NCI-H1092 (cell line): ENCODE measurements at places on chromosomes 13 and 19.

DNA sequence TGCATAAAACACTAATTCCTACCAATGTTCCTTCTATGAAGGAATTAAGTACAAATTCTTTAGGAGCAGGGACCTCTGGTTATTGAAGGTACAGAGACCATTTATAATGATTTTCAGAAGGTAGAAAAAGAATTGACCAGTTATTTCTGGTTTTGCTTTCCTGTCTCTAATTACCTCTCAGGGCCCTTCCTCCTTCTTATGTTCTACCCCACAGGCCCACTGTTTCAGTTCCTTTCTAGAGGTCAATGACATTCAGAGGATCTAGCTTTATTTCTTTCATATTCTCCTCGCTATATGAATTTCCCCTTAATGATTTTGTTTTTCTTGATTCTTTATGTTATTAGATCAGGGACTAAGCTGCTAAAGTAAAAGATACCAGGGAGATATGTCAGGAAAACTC, 345.0 kb upstream of the SPRY2 start:
- no peak for DNase-seq

DNA sequence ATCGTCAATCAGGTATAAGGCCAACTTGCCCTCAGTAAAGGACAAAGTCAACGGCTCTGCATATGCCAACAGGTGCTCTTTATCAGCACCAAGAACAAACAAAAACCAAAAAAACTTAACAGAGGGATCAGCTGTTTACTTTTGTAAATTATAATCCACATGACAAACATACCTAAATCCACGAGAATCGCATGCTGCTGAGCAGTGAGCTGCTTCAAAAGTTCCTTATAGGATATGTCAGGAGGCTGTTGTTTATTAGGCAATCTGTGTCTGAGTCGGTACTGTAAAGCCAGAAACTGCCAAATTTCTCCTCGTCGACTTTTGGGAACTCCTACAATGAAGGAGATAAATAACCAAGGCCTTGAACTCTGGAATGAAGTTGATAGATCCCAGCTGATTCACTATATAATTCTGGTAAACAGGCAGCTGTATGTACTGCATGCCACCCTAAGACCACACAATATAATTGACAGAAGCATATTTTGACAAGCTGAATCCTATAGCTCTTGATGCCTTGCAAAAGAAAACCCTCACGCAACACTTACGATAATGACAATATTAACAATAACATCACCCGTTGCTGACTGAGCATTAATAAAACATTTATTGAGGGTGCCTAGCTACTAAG, 179.8 kb downstream of the TBC1D4 start:
- no peak for DNase-seq

DNA sequence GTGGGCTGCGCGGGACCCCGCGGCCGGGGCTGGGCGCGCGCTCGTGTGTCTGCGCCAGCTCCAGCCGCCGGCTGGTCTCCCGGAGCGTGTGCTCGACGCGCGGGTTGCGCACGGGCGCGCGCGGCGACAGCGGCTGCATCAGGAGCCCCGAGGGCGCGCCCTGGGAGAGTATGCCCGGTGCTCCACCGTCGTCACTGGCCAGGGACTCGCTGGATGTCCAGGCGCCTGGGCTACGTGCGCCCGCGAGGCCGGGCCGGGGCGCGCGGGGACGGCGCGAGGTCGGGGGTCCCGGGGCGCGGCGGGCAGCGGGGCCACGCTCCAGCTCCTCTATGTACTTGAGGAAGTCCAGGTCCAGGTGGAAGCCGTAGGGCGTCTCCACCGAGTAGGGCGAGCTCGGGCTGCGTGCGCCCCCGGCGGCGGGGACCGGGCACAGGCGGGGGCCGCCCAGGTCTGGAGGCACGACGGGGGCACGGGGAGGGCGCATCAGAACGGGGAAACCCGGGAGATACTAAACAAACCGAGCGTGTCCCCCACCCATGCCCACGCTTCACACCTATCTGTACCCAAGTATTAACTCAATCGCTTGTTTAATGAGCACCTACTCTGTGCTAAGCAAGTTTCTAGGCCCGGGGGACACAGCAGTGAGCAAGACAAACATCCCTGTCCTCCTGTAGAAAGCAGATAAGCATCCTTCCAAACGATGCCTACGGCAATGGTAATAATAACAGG, 7.6 kb downstream of the KANK3 start:
- DNase-seq: no peak

DNA sequence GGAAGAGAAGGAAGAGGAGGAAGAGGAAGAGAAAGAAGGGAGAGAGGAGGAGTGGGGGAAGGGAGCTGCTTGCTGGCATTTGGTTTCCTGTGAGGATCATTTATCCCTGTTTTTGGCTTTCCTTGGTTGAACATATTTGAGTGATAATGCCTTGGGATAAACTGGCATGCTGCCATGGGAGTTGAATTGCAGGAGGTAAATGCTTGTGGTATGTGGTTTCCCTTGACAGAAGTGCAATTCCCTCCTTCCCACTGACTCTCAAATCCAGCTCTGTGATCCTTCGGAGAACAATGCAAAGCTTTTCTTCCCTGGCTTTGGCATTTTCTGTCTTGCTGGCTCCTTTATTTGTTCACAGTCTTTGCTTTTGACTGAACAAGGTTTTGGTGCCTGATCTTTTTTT, 27.2 kb upstream of the CBY2 start:
- no peak for DNase-seq

GRCh38 chr13:33479105-33479504, 193.6 kb upstream of the STARD13 start:
- no peak for DNase-seq

- peak; percentile 79 for DNase-seq
Measured at GRCh38 chr13:97224544-97225300, 2.6 kb downstream of the MBNL2 start.

DNA sequence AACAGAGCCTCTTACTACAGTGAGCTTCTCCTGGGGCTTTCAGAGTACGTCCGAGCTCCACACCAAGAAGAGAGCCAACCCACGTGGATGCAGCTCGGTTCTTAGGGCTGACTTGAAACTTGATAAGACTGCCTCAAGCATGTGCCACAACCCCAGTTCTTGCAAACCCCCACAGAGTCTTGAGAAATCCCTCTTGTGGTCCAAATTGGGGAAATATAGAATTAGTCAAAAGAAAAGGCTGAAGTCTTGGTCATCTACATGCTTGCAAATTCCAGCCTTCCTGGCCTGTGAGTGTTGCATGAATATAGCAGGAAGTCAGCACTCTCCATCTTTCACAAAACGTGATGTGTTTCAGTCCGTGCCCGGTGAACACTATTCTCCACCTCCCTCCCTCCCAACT, 95.2 kb downstream of the GGACT start:
- DNase-seq: no peak

GRCh38 chr13:37302686-37303085, 197.2 kb upstream of the CSNK1A1L start:
- DNase-seq: no peak

GRCh38 chr13:70987043-70987442, 878.8 kb upstream of the KLHL1 start:
- no peak for DNase-seq

DNA sequence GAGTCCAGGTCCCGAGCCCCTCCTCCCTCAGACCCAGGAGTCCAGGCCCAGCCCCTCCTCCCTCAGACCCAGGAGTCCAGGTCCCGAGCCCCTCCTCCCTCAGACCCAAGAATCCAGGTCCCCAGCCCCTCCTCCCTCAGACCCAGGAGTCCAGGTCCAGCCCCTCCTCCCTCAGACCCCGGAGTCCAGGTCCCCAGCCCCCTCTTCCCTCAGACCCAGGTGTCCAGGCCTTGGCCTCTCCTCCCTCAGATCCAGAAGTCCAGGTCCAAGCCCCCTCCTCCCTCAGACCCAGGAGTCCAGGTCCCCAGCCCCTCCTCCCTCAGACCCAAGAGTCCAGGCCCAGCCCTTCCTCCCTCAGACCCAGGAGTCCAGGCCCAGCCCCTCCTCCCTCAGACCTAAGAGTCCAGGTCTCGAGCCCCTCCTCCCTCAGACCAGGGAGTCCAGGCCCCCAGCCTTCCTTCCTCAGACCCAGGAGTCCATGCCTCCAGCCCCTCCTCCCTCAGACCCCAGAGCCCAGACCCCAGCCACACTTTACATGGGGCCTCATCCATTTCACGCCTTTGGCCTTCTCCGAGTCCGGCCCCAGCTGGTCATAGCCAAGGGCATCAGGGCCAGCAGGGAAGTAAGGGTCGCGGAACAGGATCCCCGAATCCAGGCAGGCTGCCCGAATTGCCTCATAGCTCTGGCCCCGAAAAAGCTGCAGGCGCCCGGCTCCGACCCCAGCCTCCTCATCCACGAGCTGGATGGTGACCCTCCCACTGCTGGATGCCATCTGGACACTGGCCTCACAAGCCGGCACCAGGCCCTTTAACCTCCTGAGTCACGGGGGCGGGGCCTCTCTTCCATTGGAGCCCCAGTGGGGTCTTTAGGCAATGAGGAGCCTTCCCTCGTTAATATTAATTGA, 628 bp downstream of the CAPN12 start:
- DNase-seq: no peak

DNA sequence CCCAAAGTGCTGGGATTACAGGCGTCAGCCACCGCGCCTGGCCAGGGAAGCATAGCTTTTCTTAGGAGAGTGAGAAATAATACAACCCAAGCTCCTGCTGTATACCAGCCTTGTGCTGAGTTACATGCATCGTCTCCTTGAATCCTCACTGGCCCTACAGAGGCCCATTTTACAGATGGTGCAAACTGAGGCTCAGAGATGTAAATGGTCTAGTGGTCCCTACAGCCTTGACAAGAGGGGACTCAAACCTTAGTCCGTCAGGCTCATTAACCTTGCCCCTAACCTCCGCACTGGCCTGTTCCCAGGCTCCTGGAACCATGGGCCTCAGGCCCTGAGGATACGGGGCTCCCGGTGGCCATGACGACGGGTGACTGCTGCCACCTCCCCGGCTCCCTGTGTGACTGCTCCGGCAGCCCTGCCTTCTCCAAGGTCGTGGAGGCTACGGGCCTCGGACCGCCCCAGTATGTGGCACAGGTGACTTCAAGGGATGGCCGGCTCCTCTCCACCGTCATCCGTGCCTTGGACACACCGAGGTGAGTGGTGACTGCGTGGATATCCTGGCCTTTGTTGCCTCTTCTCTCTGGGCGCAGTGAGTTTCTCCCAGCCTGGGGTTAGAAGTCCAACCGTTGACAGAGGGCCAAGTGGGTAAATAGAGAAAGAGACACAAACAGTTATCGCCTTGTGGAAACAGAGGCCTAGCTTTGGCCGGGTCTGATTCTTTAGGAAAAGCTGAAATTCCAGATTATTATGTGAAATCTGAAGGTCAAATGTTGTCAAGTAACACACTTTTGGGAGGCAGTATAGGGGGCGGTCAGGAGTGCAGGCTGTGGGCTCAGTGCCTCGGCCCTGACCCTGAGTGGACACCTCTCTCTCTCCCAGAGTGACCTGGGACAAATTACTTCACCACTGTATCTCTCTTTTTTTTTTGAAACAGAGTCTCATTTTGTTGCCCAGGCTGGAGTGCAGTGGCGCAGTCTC, 8.7 kb downstream of the MARCHF2 start:
- DNase-seq: no peak

DNA sequence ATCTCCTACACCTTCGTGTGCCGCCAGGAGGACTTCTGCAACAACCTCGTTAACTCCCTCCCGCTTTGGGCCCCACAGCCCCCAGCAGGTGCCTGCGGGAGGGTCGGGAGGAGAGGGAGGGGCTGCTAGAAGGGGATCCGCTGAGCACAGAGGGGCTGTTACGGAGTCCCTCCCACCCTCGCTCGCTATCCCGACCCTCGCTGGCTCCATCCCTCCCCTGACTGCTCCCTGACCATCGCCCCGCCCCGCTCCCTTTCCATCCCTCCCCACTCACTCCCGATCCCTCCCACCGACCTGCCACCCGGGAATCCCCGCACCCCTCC, 780 bp downstream of the CD177 start:
- no peak for DNase-seq

- peak; percentile 40 for DNase-seq
Measured at GRCh38 chr13:73835138-73835721, 299.0 kb downstream of the KLF12 start.

DNA sequence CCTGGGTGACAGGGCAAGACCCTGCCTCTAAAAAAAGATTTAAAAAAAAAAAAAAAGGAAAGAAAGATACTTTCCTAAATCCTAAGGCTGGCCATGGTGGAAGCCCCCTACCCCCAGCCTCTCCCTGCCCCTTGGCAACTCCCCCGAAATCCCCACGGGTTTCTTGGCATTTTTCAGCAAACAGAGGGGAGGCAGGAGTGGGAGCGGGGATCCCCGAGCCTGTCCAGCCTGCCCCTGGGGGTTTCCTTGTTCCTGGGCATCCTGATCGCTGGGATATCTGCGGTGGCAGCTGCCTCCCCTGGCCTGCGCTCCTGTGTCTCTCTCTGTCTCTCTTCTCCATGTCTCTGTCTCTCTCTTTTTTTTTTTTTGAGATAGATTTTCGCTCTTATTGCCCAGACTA, 3.4 kb upstream of the EBI3 start:
- DNase-seq: no peak

DNA sequence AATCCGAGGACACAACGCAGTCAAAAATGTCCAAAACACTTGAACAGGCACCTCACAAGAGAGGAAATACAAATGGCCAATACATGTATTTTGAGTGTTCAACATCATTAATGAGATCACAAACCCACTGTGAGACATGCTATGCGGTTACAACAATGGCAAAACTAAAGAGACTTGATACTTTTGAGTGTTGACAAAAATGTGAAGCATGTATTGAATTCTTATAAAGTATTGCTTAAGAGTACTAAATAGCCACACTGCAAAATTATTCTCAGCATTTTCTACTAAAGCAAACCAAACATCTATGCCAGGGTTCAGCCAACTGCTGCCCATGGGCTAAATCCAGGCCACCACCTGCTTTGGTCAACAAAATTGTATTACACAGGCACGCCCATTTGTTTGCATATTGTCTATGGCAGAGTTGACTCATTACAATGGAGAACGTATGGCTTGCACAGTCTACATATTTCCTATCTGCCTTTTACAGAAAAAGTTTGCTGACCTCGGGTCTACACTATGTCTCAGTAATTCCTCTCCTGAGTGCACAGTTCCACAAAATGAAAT, 135.3 kb downstream of the B3GLCT start:
- no peak for DNase-seq

DNA sequence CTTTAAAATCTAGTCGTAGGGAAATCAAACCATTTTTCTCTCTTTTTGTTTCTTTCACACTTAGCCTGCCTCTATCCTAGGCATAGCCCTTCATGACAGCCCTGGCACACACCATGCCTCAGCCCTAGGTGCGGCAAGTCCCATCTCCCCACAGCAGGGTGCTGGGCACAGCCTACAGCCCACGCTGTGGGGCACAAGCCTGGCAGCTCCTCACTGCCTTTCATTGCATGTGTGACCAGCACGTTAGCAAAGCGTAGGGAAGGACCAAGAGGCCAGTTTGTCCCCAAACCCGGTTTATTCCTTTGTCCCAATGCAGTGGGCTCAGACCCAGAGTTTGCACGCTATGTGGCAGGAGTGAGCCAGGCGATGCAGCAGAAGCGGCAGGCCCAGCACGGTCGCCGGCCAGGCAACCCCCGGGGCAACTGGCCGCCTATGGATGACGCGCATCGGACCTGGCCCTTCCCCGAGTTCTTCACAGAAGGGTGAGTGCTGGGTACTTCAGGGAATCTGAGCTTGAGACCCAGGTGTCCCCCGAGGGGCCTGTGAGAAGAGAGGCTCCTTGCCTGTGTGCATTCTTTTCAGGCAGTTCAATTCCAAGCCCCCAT, 17.3 kb upstream of the GPI start:
- no peak for DNase-seq

GRCh38 chr13:109208522-109208921, 577.9 kb downstream of the IRS2 start:
- no peak for DNase-seq
